ENCODE measurements at places on chromosomes 4 and X. TPM values are rescaled to one million over a fixed set of nuclear protein-coding genes. Genes with fewer than 3 reads are reported as not detected.

Gene PWWP3B
- total RNA-seq, result not detected

Gene SPANXN3
- total RNA-seq, result not detected

Gene TRPC3
- not detected for total RNA-seq

Gene GPAT3
- total RNA-seq, result 1.3 TPM

Gene IL15
- 2.0 TPM for total RNA-seq

Gene MEPE
- not detected for total RNA-seq

Gene SHROOM3
- total RNA-seq, result 39.8 TPM

Gene PHF8
- 12.7 TPM for total RNA-seq

Gene ASB5
- total RNA-seq, result not detected

Gene TLR6
- 0.96 TPM for total RNA-seq

Gene PCDH18
- 50.7 TPM for total RNA-seq

Gene TACR3
- total RNA-seq, result not detected

Gene PPP2R2C
- total RNA-seq, result not detected

Gene DDIT4L
- total RNA-seq, result 4.0 TPM

Gene OPRPN
- total RNA-seq, result not detected

Gene XG
- not detected for total RNA-seq

Gene RS1
- not detected for total RNA-seq

All from HFFc6 (cell line).